ENCODE measurements at places on chromosomes 1 and 21.

GRCh38 chr1:160127865-160128523, 12.4 kb downstream of the ATP1A2 start:
- DNase-seq: peak; percentile 42

DNA sequence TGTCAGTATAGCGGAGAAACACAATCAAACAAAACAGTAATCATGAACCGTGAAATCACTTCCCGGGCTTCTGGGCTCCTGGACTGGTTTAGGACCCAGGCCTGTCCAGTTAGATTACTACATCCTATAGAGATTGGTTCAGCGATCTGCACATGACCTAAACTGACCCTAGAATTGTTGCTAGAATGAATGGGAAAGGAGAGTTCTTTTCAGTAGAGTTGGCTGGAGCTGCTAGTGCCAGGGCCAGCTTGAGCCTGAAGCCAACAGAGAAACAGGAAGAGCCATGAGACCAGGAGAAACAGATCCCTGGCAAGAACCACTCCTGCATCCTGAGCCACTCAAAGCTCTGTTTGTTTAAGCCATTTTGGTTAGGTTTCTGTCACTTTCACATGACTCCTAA, 474.3 kb upstream of the C1orf87 start:
- DNase-seq: no peak

DNA sequence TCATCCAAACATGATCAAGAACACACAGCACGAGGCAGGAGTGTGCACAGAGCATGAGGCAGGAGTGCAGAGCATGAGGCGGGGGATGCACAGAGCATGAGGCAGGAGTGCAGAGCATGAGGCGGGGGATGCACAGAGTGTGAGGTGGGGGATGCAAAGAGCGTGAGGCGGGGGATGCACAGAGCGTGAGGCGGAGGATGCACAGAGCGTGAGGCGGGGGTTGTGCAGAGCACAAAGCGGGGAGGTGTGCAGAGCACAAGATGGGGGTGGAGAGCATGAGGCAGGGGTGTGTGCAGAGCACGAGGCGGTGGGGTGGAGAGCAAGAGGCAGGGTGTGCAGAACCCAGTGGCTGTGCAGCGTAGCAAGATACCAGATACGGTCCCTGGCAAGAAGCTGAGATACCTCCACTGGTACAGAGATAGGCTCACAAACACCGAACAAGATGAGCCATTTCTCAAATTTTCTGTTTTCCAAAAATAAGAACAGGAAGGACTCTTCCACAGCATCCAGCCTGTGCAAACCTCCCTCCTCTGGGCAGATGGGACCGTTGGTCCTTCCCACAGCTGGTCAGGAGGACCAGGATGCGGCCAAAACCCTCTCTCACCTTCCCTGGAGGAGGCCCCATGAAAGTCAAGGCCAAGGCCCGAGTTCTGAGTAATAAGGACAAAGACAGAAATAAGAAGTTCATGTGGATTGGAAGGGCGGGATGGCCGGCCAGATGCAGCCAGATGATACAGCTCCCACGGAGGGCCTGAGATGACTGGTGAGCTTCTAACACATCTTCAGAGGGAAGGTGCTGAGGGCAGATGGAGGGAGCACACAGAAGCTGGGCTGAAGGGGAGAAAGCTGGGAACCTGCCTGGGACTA, 12.0 kb downstream of the SPATC1L start:
- no peak for DNase-seq

DNA sequence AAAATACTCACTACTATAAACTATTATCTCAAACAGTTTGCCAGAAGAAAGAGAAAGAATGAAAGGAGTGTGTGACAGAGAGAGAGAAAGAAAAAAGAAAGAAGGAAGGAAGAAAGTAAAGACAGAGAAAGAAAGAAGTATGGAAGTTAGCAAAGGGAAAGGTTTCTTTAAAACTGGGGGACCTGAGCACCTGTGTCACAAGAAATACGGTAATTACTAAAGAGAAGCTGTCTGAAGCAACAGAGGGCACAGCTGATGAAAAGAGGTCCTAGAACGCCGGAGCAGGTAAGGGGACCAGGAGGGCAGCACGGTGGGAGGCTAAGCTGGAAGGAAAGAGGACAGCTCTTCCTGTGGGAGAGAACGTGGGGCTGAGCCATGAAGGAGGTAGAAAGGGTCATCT, 163.6 kb downstream of the DSCAM start:
- no peak for DNase-seq

DNA sequence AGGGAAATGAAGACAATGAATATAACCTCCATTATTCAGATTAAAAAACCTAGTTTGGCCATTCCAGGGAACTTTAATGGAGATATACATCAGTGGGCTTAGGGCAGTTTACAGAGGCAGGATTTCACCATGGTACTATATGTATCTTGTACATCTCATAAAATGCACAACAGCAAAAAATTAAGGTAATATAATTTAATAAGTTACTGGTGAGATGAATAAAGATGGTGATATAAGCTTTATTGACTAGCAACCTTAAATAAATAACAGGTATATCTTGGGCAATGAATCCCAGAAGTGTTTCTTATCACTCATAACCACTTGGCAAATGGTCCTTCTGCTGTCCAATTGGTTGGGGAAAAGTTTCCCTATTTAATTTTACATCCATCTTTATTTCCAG, 29.0 kb downstream of the XCL1 start:
- no peak for DNase-seq

DNA sequence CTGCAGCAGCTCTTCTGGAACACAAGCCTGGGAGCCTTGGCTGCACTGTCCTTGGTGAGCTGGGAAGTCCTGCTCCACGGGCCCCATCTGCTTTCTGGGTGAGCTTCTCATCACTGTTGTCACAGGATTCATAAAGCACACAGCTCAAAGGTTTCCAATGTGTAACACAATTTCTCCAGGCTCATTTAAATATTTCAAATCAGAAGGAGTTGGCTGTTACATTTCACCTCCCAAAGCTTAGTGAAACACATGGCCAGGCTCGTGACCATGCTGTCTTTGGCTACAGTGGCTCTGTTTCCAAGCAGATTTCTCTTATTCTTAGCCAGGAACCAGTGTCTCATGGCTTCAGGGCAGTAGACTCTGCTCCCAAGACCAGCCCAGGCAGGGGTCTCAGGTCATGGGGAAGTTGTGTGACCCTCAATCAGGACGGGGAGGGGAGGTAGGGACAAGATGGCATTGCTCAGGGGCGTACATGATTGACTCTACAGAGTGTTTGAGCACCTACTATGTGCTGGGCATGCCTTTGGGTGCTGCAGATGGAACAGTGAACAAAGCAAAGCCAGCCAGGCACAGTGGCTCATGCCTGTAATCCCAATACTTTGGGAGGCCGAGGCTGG, 353.0 kb downstream of the NPHP4 start:
- no peak for DNase-seq

- DNase-seq: no peak
These were observed 16.5 kb downstream of the SLC37A1 start for GRCh38 chr21:42530167-42530518.

GRCh38 chr1:109493227-109493626, 667 bp upstream of the CYB561D1 start:
- no peak for DNase-seq

- no peak for DNase-seq
These were observed 41.1 kb downstream of the COLGALT2 start for GRCh38 chr1:183996396-183996795.

- no peak for DNase-seq
These were observed 133.6 kb downstream of the TM2D1 start for GRCh38 chr1:61591351-61591750.

DNA sequence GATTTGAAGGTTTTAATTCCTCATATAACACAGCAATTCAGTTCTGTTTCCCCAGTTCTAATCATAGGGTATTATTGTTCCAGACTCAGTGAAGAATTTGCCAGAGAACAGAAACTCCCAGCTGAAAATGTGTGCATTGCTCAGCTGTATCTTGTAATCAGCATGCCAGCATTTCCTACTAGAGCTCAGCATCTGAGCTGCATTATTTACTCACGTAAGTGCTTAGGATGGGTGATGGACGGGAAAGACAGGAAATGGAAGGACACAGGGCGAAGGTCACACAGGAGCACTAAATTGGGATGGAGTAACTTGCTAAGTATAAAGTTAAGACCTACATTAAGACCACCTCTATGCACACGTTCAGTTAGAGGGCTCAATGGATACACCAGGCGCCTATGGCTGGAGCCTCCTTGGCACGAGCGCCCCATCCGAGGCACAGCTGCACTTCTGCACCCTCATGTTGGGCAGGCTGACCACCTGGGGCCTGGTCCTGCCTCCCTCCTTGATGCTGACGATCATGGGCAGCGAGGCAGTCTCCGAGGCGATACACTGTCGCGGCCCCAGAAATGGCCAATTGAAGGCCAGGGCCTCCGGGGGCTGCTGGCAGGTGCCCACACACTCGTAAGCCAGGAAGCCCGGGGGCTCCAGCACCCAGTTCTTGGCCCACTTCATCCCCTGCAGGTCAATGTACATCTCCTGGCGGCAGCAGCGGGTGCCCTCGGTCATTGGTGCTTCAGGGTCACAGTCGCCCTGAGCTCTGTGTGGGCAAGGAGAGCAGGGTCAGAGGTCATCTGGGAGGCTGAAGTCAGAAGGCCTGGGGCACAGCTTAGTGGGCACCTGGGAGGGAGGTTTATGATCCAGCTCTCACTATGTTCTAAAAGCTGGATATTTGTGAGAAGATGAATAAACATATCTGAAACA, 3.7 kb downstream of the LEFTY2 start:
- no peak for DNase-seq

GRCh38 chr1:167797015-167797414, 75.2 kb downstream of the MPZL1 start:
- DNase-seq: peak; percentile 98

DNA sequence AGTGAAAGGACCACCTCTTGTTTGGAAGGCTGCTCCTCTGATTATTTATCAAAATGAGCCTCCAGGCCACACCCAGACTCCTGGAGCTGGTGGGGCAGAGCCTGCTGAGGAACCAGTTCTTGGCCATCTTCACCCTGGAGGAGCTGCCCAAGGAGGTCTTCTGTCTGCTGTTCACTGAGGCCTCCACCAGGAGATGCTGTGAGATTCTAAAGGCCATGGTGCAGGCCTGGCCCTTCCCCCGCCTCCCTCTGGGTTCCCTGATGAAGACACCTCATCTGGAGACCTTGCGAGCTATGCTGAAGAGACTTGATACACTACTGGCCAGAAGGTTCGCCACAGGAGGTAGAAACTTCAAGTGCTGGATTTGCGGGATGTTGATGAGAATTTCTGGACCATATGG, 61.7 kb upstream of the GJA8 start:
- no peak for DNase-seq

GRCh38 chr21:25558123-25558522, 49.2 kb downstream of the MRPL39 start:
- DNase-seq: no peak

- DNase-seq: no peak
These were observed 100.8 kb upstream of the IFFO2 start for GRCh38 chr1:19057182-19057779.

- DNase-seq: no peak
These were observed 803 bp downstream of the CHIT1 start for GRCh38 chr1:203228670-203229069.

DNA sequence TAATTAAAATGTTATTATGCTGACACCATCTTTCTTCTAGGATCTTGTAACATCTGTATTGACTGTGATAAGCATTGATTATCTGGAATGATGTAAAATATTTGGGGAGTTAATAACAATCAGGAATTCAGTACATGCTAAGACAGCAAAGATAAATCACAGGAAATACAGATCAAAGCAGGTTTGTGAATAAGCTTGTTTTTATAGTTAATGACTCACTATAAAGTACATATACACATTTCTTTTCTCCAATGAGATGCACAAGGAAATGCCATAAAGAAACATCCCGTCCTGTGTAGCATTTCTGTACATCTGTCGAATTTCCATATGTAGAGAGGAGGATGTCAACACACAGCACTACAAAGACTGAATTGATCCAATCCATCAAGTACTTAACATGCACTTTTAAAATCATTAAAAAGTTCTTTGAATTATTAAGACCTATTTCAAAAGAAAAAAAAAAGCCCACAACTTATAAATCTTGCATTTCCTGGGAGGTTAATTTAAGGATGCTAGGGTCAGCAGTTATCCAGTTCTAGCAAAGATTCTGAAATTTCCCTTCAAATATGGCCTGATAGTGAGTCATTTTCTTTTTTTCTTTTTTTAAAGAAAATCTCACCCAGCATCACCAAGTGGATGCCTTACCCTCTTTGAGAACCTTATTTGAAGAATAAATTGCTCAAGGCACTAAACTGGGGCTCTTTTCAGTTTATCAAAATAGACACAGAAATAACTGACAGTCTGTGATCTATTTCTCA, 243.2 kb upstream of the NR5A2 start:
- DNase-seq: peak; percentile 67

- no peak for DNase-seq
These were observed 19.0 kb downstream of the SSR2 start for GRCh38 chr1:156001662-156002171.

DNA sequence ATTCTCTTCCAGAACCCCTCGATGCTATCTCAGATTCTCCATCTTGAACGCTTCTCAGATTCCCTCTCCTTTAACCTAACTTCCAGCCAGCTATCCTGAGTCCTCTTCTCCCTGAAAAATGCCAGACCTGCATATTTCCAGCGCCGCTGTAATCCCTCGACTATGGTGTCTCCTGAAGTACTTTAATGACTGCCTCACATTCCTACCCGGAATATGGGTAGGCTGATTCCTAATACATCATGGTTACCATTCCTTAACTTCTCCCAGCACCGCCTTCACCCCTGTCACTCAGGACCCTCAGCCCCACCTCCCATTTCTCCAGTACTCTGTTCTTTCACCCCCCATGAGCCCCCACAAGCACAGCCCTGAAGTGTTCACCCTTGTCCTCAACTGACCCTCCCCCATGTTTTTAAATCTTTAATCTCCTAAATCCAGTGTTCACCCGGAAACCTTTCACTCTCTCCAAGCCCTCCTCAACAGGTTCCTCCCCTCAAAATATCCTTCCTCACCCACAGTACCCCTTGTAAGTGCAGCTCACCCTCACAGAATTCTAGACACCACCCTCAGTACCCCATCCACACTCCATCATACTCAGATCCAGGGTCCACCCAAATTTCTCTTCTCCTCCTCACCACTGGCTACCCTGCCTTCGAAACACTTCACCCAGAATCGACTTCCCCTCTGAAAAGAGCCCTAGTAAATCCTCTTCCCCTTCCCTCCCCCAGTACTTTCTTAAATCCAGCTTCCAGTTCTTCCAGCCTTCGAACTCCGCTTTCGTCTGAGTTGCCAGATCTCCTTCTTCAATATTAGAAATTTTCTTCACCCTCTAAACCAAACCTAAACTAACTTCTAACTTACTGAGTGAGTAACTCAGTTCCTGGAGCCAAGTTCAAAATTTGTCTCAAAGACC, 922 bp downstream of the CPT2 start:
- no peak for DNase-seq

DNA sequence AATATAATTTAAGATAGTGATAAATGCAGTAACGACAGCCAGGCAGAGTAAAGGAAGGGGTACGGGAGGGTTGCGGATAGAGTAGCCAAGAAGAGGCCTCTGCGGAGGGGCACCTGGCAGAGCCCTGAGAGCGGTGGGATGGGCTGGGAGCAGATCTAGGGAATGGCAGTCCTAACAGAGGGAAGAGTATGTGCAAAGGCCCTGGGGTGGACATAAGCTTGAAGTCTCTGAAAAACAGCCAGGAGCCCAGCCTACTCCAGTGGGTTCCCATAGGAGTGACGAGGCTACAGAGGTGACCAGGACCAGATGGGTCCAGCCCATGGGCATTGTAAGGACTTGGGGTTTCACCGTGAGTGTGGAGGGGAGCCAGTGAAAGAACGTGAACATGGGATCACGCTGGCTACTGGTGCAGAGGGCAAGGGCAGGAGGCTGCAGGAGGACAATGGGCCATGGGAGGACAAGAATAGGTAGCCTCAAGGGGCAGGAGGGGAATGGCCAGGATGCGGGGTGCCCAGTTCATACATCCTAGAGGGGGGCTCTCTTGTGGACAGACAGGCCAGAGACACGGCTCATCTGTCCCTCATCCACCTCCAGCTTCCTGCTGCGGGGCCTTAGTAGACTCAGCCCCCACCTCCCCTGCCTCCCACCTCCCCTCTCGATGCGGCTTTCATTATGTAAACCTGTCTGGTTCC, 185.7 kb upstream of the VAMP3 start:
- DNase-seq: no peak
